ENCODE measurements at places on chromosomes 2 and 18.

GRCh38 chr2:96830044-96830562, 13.7 kb downstream of the ANKRD23 start:
- no peak for DNase-seq

DNA sequence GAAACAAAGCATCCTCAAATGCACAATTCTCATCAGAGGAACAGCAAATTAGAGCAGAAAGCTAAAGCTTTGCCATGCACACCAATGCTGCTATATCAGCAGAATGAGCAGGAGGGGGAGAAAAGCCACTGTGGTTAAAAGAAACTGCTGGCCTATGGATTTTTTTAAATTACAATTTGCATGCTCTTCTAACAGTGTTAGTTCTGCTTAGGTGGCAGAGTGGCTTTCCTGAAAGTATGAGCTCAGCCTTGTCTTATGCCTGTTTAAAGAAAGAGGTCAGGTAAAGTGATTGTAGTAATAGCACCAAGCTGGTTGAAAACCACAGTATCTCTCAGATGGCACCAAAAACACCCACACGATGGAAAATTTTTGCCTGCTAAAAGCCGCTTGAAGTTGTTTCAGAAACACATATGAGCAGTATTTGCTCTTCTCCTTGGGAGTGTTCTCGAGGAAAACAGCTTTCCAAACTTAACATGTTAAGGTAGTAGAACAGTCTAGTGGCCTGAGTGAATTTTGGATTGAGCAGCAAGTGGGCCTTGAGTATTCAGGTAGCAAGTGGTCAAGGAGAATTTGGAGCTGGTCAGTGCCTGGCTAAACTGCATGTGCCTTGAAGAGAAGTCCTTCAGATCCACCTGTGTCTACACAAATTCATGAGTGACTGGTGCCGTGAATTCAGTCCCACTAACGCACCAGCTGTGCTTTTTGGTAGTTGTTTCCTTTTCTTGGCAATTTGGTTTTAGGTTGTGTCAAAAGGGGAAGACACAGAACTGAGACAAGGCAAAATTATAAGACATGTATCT, 19.6 kb upstream of the NDUFV2 start:
- DNase-seq: no peak

- DNase-seq: no peak
These were observed 641.9 kb upstream of the REG3G start for GRCh38 chr2:78383576-78383975.

GRCh38 chr18:22368021-22368420, 49.7 kb downstream of the CTAGE1 start:
- DNase-seq: no peak

- DNase-seq: no peak
These were observed 5.4 kb upstream of the CRYGC start for GRCh38 chr2:208134928-208135586.

GRCh38 chr2:26335231-26335630, 10.7 kb upstream of the SELENOI start:
- DNase-seq: no peak

- DNase-seq: no peak
These were observed 11.6 kb downstream of the BABAM2 start for GRCh38 chr2:27902098-27902497.

GRCh38 chr18:9950289-9951016, 36.6 kb downstream of the VAPA start:
- no peak for DNase-seq

- no peak for DNase-seq
These were observed 473.5 kb downstream of the RIT2 start for GRCh38 chr18:42641996-42642395.

- peak; percentile 15 for DNase-seq
These were observed 11.6 kb upstream of the BOK start for GRCh38 chr2:241546771-241547498.

DNA sequence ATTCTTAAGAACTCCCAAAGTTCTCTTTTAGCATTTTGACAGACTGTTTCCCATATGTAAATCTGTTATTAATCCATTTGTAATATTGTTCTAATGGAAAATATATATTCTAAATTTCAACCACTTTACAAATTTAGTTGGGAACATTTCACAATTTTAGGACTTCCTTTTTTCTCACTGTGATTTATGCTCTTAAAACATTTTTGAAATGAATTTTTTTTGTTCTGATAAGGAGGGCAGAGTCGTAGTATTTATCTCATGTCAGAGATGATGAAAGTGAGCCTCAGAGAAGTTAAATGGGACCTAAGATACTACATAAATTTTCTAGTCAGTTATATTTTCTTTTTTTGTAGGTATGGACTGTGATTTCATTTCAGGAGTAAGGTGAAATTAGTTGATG, 26.6 kb downstream of the RASGRP3 start:
- no peak for DNase-seq

GRCh38 chr18:25349926-25350487, 2.0 kb downstream of the ZNF521 start:
- peak; percentile 51 for DNase-seq

DNA sequence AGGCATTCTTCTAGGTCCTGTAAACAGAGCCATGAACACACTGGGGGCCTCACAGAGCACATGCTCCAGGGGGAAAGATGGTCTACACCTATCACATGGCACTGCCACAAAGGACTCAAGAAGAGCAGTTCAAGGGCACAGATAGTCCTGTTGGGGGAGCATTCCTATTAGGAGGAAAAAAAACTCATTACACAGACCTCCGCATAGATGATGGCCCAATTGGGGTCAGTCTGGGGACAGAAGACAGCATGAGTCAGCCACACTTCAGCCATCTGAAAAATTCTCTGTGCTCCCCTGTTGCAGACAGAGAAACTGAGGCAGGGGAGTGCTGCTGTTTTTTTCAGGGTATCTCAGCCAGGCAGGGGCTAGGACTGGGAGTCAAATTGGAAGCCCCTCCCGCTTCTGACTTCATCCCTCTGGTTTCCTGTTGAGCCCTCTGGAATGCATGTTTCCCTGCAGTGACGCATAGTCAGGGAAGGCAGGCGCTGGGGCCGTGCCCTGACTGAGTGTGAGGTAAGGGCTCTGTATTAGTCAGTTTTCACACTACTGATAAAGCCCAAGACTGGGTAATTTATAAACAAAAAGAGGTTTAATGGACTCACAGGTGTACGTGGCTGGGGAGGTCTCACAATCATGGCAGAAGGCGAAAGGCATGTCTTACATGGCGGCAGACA, 67.9 kb downstream of the RHOB start:
- DNase-seq: no peak

DNA sequence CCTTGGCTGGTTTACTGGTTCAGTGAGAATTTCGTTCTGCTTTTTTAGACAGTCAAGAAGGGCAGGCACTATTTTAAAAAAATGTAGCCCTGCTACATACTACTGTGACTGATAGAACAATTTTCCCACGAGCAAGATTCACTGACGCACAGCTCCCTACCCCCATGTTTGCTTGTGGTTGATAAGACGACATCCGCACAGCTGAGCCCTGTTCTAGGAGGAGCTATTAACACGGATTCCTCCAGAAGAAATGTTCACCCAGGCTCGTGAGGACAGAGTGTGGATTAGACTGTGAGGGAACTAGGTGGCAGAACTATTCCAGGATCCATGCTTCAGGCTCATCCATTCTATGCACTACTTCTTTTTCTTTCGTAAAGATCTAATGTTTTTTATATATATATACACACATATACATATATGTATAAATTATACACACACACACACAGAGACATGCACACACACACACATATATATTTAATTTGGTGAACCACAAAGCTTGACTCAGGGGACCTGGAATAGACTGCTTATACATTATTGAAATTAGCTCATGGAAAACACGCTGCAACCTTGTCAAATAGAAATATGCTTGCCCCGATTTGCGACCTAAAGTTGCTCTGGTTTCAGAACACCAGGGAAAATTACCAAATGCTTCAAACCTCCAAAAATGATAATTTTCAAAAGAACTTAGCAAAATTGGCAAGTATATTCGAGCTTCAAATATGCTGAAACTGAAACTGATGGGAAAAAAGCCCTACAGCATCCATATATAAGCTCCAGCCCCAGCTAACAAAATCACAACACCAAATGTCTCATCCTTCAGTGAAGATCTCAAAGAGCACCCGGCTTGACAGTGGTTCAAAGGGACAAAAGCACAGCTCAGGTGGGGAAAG, 370.4 kb downstream of the SOCS6 start:
- no peak for DNase-seq

DNA sequence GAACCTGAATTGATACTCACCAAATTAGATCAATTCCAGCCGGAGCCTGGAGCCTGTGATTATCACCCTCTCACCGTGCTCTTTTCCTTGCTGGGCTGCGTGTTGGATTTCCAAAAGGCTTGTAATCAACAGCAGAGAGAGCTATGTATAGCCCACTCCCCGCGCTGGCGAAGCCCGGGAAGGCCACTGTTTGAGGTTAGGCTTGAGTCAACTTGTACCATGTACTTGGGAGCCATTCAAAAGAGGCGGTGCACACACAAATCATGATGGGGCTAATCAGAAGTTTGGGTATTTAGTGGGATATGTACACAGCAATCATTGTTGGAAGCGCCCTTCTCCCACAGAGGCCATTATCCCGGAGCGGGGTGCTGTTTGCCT, 151.6 kb downstream of the GLI2 start:
- DNase-seq: no peak

- no peak for DNase-seq
These were observed 53.9 kb downstream of the RTTN start for GRCh38 chr18:70151614-70152013.

DNA sequence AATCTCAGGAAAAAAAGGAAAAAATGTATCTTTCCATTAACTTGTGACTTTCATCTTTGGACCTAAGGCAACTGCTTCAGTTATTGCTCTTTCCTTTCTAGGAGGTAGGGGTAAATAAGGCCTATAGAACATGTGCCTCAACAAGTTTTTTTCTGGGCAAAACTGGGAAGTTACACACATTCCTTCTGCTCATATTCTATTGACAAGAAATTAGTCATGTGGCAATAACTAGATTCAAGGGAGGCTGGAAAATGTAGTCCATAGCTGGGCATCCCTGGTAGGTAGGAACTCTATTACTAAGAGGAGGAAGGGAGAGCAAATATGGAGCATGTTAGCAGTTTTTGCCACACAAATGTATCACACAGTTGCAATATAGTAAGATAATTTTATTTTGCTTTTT, 37.7 kb upstream of the NEMP2 start:
- no peak for DNase-seq

DNA sequence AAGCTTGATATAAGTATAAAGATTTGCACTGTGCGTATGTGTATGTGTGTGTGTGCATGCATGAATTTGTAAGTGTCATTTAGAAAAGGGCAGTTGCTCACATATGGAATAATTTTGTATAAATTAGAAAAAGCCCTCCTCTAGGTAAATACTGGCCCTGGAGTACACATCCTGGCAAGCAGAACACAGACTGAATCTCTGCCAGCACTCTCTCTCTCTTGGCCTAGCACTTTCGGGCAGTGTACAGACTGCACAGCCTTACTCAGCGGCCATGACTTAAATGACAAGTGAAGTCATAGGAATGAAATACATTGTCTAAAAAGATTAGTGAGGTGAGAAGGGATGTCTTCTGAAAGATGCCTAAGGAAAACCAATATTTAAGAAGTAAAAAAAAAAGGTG, 214.1 kb downstream of the RDH14 start:
- no peak for DNase-seq

DNA sequence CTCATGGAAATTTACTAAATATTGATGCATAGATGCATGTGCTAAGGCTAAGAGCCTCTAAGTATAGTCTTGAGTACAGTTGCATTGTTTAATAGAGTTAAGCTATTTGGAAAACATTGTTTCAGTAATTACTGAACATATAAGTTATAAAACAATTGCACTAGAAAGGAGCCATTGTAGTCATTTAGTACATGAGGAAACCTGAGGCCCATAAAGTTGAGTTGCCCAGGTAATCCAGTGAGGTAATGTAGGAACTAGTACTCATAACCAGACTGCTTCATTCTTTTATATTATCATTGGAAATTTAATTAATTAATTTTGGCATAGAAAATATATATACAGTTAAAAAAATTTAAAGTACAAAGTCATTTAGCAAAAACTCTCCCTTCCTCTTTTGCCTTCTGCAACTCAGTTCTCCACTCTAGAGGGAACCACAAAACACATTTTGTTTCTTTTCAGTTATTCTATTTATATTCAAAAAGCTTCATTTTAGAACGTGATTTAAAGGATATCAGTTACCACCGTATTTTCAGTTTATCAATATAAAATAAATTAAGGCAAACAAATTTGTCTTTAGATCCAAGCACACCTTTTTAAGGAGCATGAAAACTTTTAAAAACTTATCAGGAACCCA, 27.8 kb upstream of the TBR1 start:
- no peak for DNase-seq

DNA sequence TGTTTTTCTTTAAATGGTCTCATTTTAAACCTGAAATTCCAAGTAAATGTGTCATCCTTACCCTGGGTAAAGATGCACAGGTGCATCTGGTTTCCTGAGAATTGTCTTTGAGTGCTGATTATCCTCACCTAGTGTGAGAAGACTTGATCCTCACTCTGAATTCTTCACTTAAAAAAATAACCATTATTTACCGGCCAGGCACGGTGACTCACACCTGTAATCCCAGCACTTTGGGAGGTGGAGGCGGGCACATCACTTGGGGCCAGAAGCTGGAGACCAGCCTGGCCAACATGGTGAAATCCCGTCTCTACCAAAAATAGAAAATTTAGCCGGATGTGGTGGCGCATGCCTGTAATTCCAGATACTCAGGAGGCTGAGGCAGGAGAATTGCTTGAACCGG, 9.9 kb upstream of the WNT6 start:
- DNase-seq: no peak

DNA sequence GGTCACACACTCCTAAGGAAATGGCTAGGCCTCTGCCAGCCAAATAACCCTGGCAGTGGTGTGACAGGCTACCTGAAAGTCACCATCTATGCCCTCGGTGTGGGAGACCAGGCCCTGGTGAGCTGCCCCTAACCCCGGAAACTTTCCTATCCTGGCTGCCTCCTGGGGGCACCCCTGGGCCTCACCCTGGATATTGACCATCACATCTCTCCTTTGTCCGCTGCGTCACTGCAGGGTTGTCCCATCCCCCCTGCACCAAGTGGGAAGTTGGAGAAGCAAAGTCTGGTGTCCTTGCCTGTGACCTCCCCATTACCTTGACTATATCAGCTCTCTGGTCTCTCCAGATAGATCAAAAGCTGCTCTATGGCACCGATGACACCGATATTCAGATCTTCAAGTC, 18.8 kb downstream of the FER1L5 start:
- no peak for DNase-seq

GRCh38 chr2:225117051-225117716, 74.9 kb upstream of the DOCK10 start:
- no peak for DNase-seq

GRCh38 chr18:75206452-75207309, 2.3 kb downstream of the PTGR3 start:
- no peak for DNase-seq

- DNase-seq: no peak
These were observed 43.2 kb upstream of the GPR75 start for GRCh38 chr2:53903011-53903410.
